Osteocyte (in vitro differentiated cells): ENCODE measurements at places on chromosomes 16 and 17. TPM values are rescaled to one million over a fixed set of nuclear protein-coding genes. Genes with fewer than 3 reads are reported as not detected.

DNA sequence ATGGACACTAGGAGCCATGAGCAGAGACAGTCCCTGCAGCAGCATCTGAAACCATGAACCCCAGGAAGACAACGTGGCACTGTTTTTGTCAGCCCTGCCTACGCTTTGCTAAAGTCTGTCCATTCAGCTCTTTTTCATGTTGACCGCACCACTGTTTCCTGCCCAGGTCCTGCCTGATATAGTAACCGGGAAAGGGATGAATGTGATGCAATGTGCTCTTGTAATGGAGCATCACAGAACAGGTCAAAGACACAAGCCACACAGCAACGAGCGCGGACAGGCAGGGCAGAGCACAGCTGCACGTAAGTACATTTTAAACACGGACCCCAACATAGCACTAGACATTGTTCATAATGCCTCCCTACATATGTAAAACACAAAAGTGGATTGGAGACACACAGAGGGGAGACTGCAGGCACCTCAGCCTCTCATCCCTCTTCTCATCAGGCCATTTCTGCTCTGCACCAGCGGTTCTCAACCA is 16.9 kb upstream of the TNFRSF13B start:
- DNase-seq = no peak

- no peak for DNase-seq
Observed at GRCh38 chr16:1144476-1145382, 8.2 kb upstream of the CACNA1H start.

DNA sequence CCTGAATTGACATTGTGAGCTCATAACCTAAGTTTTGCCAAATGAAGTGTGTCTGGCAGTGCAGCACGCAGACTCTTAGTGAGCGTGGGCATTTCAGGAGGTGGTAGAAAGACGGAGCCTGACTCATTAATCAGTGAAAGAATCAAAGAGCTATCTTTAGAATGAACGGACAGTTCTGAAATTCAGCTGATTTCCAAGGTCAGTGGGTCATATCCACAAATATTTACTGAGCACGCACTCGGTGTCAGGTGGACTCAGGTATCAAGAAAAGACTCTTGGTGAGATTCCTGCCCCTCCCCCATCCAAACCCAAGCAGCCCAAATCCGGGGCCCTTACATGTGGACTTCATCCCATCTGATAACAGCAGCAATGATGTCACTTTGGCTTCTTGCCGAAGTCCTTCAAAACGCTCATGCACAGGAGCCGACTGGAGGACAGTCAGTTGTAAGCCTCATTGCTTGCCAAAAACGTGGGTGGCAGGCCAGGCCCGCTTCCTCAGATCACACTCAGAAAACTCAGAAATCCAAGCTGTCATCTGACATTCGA is 185.8 kb downstream of the HS3ST3A1 start:
- no peak for DNase-seq

BAIAP3 gene
- 0.42 and 0.48 TPM in 2 replicates for total RNA-seq

GRCh38 chr17:1774390-1775176 is 12.7 kb downstream of the SERPINF1 start:
- DNase-seq = no peak

- peak; percentile 91 for DNase-seq
Observed at GRCh38 chr16:24516900-24517669, 22.3 kb upstream of the RBBP6 start.

HYDIN gene
- not detected in 2 replicates for total RNA-seq

KRT33A gene
- total RNA-seq = not detected in 2 replicates

GRCh38 chr17:6701719-6702118 is 11.4 kb downstream of the SLC13A5 start:
- no peak for DNase-seq

CFAP97D1 gene
- total RNA-seq = not detected in 2 replicates

GRCh38 chr16:5019775-5020174 is 14.0 kb downstream of the NAGPA start:
- no peak for DNase-seq

GRCh38 chr16:55437625-55438024 is 41.4 kb upstream of the MMP2 start:
- DNase-seq = no peak

- DNase-seq = no peak
Observed at GRCh38 chr17:73987845-73988509, 215.5 kb upstream of the RPL38 start.

GRCh38 chr17:76820039-76820438 is 48.2 kb upstream of the MGAT5B start:
- DNase-seq = no peak

DNA sequence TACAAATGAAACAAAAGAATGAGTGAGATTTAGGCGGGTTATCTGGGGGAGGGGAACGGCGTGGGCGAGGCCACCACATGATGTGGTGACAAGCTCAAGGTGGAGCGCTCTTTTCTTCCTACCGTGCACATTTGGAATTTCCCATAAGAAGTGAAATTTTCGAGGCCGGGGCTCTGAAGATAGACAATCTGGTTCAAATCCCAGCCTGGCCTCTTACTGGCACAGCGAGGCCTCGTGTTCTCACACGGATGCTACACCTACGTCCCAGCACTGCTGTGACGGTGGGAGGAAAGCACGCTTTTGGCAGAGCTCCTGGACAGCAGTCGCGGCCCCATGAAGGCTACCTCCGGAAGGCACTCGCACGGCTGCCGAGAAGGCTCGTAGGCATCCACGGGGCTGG is 25.2 kb downstream of the ZDHHC7 start:
- no peak for DNase-seq

WFDC1 gene
- total RNA-seq = 0.24 TPM in 2 replicates

NTHL1 gene
- total RNA-seq = 22.2 and 24.3 TPM in 2 replicates

DNA sequence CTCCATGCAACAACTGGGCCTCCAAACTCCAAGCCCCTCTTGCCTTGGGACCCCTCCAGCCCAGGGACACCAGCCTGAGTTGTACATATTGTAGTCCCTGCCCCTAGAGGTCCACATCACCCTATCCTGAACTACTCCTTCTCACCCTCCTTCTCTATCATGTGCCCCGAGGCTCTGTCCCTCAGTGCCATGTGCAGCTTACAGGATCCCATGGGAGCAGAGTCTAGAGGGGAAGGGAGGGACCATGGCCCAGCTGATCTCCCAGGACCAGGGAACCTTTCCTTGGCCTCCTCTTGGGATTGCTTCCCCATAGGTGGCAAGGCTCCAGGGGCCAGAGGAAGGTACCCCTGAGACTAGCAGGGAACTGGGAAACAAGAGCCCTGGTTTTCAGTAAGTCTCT is 35.3 kb downstream of the TMEM132E start:
- DNase-seq = no peak

GRCh38 chr17:66383333-66383732 is 80.9 kb downstream of the PRKCA start:
- no peak for DNase-seq

DNA sequence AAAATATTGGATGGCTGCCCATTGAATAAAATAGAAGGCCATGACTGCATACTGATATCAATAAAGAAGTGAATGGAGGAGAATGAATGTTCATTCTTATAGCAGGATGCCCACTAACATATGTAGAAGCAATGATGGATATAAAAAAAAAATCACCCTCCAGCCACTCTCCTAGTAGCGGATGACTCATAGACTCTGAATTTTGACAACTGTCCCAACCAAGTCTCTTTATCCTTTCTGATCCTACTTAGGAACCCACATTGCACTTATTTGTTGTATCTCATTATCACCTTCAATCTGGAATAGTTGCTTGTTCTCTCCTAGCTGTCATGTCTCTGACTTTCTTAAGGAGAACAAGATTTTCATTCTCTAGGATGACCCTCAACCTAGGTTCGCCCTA is 429.9 kb downstream of the HS3ST3B1 start:
- no peak for DNase-seq

GRCh38 chr17:78172249-78173051 is 4.1 kb downstream of the SYNGR2 start:
- no peak for DNase-seq

KRTAP9-7 gene
- total RNA-seq = not detected in 2 replicates

KCTD13 gene
- total RNA-seq = 20.5 and 22.3 TPM in 2 replicates

GRCh38 chr17:28879886-28880571 is 17.5 kb downstream of the FLOT2 start:
- DNase-seq = no peak

GRCh38 chr17:57201481-57201880 is 54.8 kb upstream of the MSI2 start:
- DNase-seq = no peak

GRCh38 chr16:30004811-30005242 is 6.0 kb downstream of the DOC2A start:
- DNase-seq = no peak

- DNase-seq = no peak
Observed at GRCh38 chr16:29845656-29846055, 17.4 kb downstream of the CDIPT start.

DNA sequence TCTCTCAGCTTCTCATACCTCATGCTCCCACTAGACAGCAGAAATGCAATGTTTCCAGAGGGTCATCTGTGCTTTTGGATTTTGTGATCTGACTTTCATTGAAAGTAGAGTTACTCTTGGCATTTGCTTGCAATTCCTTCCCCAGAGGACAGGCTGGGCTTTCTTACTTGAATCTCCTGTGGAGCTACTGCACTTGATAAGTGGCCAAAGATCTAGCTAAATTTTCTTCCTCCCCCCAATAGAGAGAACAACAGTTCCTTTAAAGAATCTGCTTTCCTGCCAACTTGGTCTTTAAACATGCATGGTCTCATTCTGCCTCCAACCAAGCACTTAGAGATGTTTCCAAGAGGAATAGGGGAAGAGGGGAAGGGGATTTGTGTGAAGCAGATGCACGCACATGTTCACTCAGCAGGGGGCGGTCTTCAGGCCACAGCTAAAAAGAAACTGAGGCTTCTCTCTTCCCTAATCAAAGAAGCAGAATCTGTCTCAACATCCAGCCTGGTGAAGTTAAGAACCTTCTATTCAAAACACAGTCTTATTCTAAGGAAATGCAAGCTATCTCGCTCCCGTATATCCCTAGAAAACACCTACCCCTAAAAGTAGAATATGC is 229.6 kb downstream of the ZFHX3 start:
- no peak for DNase-seq

GRCh38 chr17:7837408-7838088 is 3.5 kb downstream of the KDM6B start:
- no peak for DNase-seq

- no peak for DNase-seq
Observed at GRCh38 chr17:5630434-5630833, 46.1 kb upstream of the NLRP1 start.

KNOP1 gene
- total RNA-seq = 24.0 and 24.2 TPM in 2 replicates

- DNase-seq = no peak
Observed at GRCh38 chr16:70508752-70509151, 14.6 kb downstream of the COG4 start.

KRT40 gene
- total RNA-seq = not detected in 2 replicates

GRCh38 chr16:58265480-58266052 is 29.3 kb downstream of the PRSS54 start:
- no peak for DNase-seq

MT4 gene
- total RNA-seq = not detected in 2 replicates

- no peak for DNase-seq
Observed at GRCh38 chr16:15811481-15812400, 45.1 kb downstream of the MYH11 start.

DNA sequence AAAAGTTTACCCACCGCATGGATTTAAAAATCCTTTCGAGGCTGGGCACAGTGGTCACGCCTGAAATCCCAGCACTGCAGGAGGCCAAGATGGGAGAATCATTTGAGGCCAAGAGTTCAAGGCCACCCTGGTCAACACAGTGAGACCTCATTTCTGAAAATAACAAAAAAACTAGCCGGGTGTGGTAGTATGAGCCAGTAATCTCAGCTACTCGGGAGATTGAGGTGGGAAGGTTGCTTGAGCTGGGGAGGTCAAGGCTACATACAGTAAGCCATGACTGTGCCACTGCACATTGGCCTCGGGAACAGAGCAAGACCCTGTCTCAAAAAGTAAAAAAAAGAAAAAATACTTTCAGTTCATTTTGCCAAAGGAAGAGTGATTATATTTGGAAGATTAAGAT is 12.7 kb downstream of the GNA13 start:
- DNase-seq = no peak

DNA sequence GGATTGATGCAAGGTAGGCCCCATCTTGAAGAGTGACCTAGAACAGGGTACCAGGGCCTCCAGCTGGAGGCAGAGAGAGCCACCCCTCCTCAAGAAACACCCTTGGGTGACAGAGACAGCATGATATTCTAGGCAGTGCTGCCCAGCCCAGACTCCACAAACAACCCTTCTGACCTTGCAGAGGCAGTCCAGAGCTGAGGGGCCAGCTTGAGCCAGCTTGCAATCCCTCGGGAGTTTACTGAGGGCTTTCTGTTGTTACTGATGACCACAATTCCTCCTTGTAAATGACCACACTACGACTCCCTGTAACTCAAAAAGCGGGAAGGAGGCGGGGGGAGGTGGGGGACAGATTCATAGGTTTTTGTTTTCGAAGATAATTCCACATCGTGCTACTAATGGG is 18.6 kb upstream of the MNT start:
- DNase-seq = no peak

ZNF385C gene
- 0.16 TPM in 1 of 2 replicates, not detected in the other for total RNA-seq

KRT24 gene
- not detected in 2 replicates for total RNA-seq

DNA sequence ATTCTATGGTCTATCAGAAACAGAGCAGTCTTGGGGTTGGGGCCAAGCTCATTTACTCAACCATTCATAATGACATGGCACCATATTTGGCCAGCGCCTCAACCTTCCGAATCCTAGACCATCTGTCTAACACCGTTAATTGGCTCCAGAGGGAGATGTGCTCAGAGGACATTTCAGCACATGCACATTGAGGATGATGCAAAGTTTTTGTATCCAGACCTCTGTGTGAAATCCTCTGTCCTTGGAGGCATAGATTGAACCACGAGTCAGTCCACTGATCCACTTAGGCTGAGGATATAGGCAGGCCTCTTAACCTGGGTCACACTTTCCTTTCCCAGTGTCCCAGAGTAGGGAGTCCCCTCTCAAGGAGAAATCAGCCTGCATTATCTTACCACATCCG is 85.5 kb downstream of the SHISA6 start:
- no peak for DNase-seq

SERPINF2 gene
- total RNA-seq = 0.38 and 0.50 TPM in 2 replicates

KRTAP3-2 gene
- total RNA-seq = not detected in 2 replicates

DNA sequence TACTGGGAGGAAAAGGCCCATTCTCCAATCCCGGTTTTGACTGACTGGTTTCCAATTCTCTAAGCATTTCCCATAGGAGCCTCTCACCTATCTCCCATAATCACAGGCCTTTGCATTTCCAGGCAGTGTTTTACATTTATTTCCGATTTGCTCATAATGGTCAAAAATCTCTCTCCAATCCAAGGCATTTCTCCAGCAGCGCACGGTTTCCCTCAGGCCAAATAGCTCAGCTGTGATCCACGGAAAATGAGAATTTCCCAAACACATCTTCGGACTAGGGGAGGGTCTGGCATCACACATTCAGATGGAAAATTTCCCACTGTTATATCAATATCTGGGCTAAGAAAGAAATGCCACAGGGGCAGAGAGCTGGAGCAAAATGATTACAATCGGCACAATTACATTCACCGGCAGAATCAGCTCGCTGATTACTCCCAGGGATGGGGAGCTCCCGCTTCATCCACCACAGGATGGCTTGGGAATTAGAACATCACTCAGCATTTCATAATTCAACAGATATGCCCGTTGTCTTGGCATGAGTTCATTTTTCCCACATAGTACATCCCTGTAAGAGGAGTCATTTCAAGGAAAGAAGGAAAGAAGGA is 6.7 kb downstream of the PIPOX start:
- DNase-seq = no peak
